ENCODE measurements at places on chromosomes 16 and 17. TPM values are rescaled to one million over a fixed set of nuclear protein-coding genes. Genes with fewer than 3 reads are reported as not detected.

MFAP4 gene
- total RNA-seq: 0.07 TPM

NUPR1 gene
- total RNA-seq: 3.5 TPM

TPSAB1 gene
- not detected for total RNA-seq

- DNase-seq: peak; percentile 88
Measured at GRCh38 chr17:55303701-55304145, 39.0 kb downstream of the HLF start.

GRCh38 chr17:19654896-19655295 lies 6.3 kb downstream of the ALDH3A2 start:
- DNase-seq: no peak

All from M059J (cell line).